ENCODE measurements at places on chromosomes 4 and X. TPM values are rescaled to one million over a fixed set of nuclear protein-coding genes. Genes with fewer than 3 reads are reported as not detected.

Gene EPHA5
- not detected for total RNA-seq

Gene UGT2B15
- total RNA-seq, result not detected

DNA sequence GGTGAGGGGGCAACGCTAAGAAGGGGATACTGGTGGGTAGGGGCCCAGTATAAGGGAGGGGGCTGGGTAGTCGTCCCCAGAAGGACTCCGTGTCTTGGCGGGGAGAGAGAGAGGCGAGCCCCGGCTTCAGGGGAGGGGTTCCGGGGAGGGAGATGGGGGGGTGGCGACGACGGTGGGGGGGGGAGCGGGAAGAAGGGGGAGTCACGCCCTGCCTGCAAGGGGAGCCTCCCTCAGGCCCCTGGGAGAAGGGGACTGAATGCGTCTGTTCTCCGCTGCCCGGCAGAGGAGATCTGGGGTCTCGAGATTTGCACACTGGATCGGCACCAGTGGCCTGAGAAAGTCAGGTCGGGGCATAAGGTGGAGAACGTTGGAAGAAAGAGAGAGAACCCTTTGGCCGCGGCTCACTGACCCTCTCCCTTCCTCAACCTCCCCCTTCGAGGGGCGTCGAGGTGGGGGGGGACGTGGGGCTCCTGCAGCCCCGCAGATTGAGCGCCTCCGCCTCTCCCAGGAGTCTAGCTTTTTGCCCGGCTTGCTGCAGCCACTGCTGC is 609 bp upstream of the BCORL1 start:
- H3K4me1 ChIP-seq, result peaks cover 11% of the 10 kb centered on the region
- DNase-seq, result no peak
- H3K27me3 ChIP-seq, result no peaks in the 10 kb centered on the region
- no peak overlapping the region for H3K4me3 ChIP-seq

DNA sequence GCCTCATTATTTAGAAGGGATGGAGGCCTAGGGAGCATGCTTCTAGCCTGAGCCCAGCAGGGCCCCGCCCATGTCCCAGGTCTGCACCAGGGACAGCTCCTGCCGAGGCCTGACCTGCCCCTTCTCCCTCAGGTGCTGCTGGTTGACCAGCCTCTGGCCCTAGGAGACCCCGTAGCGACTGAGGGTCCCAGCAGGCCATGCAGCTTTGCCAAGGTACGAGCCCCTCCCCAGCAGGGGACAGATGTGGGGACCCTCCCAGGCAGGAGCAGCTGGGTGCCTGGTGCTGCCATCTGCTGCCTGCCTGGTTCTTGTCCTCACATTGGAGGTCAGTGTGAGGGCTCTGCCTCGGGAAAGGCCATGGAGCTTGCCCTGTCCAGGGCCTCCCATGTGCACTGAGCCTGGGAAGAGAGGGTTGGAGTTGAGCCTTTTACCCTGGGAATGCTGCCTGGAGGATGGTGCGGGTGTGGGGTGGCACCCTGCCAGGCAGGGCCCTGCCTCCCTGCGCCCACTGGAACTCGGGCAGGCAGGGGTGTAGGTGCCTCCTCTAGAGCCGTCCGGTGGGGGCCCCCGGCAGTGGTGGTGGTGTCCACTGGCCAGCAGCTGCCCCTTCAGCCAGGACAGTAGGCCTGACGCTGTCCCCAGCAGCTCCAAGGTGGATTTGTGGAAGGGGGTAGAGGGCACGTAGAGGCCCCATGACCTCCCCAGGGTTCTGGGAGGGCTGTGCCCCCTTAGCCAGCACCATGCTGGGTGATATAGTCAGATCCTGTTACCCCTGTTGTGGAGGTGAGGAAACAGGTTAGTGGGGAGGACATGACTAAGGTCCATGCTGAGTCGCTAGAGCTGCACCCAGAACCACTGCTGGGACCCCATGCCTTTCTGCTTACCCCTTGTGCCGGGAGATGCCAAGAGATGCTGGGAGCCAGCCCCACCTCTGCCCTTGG is 2.2 kb upstream of the MSANTD1 start:
- no peak overlapping the region for H3K4me3 ChIP-seq
- H3K4me1 ChIP-seq, result peaks cover 11% of the 10 kb centered on the region
- H3K27ac ChIP-seq, result no peak overlapping the region
- no peak for DNase-seq
- no peaks in the 10 kb centered on the region for H3K36me3 ChIP-seq

GRCh38 chr4:185396724-185397385 is at the start of gene ANKRD37:
TSS of gene ANKRD37 (plus strand) at chr4:185396841. CDS start at chr4:185396924, 83 bp downstream.
- DNase-seq, result no peak
- H3K4me1 ChIP-seq, result peaks cover 37% of the 10 kb centered on the region
- peaks cover 11% of the 10 kb centered on the region for H3K36me3 ChIP-seq
- H3K27ac ChIP-seq, result peak within 1 kb of the TSS; percentile 97
- no peaks in the 10 kb centered on the region for H3K27me3 ChIP-seq
- peak within 1 kb of the TSS; percentile 95 for H3K4me3 ChIP-seq

- peaks cover 8% of the 10 kb centered on the region for H3K4me1 ChIP-seq
- H3K36me3 ChIP-seq, result no peaks in the 10 kb centered on the region
- no peak overlapping the region for H3K4me3 ChIP-seq
- DNase-seq, result no peak
- no peak overlapping the region for H3K27ac ChIP-seq
These were observed 82.2 kb downstream of the SUPT20HL2 start for GRCh38 chrX:24231641-24232179.

- no peak for DNase-seq
- no peaks in the 10 kb centered on the region for H3K36me3 ChIP-seq
- peaks cover 8% of the 10 kb centered on the region for H3K27me3 ChIP-seq
- no peak overlapping the region for H3K27ac ChIP-seq
- no peaks in the 10 kb centered on the region for H3K4me1 ChIP-seq
These were observed 3.3 kb downstream of the PLS3 start for GRCh38 chrX:115564243-115564642.

DNA sequence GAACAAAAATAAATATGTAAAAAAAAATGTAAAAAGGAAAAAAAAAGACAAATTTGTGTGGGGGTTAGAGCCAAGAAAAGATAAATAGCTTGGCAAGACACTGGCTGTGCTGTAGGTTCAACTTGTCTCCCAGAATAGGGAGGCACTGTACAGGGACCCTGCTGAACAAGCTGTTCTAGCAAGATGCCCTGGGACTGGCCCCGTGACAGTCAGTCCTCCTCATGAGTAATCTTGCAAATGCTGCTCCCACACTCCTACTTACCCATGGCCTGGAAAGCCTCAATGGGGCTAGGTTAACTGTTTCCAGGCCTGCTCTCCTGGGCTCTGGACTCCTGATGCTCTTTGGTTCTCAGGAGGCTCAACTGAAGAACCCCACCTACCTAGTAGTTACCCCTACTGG is 106.8 kb downstream of the ATG4A start:
- H3K36me3 ChIP-seq, result no peaks in the 10 kb centered on the region
- no peak overlapping the region for H3K27ac ChIP-seq
- DNase-seq, result no peak
- no peak overlapping the region for H3K4me3 ChIP-seq
- no peaks in the 10 kb centered on the region for H3K4me1 ChIP-seq

DNA sequence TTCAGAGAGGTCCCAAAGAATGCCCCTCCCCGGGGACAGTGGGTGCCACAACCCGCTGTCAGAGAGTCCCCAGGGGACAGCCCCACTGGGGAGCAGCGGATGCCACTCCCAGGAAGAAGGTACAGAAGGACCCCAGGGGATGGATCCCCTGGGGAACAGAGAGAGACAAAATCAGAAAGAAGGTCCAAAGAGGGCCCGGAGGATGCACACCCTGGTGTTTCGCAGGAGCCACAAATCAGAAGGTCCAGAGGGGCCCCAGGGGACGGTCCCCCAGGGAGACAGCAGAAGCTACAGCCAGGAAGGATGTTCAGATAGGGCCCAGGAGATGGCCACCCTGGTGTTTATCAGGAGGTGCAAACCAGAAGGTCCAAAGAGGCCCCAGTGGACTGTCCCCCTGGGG is 1.4 kb downstream of the TEX13D start:
- H3K4me3 ChIP-seq, result no peak overlapping the region
- no peak overlapping the region for H3K27ac ChIP-seq
- H3K27me3 ChIP-seq, result no peaks in the 10 kb centered on the region
- no peak for DNase-seq

DNA sequence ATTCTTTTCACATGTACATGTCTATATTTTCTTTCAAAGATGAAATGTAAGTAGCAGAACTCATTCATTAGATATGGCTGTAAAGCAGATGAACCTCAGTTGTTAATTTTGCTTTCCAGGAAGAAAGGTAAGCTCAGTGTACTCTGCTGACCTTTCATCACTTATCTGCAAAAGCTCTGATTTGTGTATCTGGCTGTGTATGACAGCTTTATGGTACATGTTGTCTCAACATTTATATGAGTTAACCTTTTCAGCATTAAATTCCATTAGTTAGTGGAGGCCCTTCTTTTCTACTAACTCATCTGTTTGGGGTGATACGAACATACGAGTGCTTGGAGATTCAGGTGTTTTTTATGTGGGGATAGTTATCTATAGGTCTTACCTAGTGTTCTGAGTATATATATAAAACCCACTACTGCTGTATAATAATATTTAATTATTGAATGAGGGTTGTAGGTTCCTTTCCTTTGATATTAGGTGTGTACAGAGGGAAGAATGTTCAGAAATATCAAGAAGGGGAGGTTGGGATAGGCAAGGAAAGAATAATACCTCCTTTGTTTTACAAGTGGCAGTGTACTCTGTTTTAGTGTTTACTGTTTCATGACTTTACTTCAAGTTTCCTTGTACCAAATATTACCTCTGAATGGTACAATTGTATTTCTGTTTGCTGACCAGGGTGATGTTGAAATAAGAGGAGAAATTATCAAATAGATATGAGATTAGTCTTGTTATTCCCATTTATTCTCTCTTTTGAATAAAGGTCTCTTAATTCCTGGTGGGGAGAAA is 395.5 kb downstream of the ARHGAP24 start:
- no peak for DNase-seq
- H3K4me1 ChIP-seq, result no peaks in the 10 kb centered on the region
- H3K27me3 ChIP-seq, result no peaks in the 10 kb centered on the region

GRCh38 chr4:182068920-182069319 is 174.3 kb upstream of the TENM3 start:
- no peak overlapping the region for H3K27ac ChIP-seq
- no peaks in the 10 kb centered on the region for H3K36me3 ChIP-seq
- DNase-seq, result no peak
- no peaks in the 10 kb centered on the region for H3K4me1 ChIP-seq

DNA sequence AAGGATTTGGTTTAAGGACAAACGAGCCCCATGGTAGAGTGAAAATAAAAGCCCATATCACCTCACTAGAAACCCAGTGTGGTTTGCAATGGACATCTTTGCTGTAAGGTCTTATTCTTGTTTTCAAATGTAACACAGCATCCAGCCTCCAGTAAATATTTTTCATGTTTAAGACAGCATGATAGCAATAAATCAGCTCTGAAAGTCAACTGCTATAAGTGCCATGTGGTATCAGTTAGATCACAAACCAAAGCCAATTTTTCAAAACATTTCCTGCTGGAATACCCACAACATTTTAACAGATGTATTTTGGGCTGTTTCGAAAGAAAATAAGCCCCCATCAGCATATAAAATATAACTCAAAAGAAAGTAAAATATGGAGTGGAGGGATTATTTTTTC is 24.0 kb upstream of the SCML1 start:
- no peak for DNase-seq
- no peaks in the 10 kb centered on the region for H3K27me3 ChIP-seq
- H3K4me3 ChIP-seq, result no peak overlapping the region

DNA sequence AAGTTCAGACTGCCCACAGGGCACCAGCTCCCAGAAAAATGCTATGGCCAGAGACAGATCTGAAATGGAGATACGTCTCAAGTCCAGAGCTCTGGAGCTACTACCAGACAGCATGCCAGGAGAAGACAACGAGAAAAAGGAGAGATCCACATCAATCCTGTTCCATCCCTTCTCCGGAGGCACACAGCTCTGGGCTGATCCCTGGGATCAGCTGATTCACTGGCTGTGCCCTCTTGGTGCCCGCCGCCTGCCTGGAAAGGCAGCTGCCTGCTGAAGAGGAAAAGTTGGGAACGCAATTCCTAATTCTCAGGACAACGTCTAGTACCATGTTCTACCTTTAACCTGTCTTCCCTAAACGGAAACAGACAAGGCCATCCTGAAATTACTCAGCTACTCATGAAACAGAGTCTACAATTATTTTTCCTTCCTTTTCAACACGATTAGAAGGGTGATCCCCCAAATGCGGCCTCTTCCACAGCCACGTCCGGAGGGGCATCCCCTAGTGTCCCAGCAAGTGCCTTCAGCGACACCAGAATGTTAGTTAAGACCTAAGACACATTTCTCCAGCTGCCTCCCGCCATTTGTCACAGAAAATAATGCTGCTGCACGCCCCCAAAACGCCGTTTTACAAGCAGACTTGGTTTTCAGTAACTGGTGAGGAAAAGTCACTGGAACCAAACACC is 2.4 kb downstream of the ZFYVE28 start:
- peak overlapping the region; percentile 67 for H3K27ac ChIP-seq
- peaks cover 61% of the 10 kb centered on the region for H3K4me1 ChIP-seq

DNA sequence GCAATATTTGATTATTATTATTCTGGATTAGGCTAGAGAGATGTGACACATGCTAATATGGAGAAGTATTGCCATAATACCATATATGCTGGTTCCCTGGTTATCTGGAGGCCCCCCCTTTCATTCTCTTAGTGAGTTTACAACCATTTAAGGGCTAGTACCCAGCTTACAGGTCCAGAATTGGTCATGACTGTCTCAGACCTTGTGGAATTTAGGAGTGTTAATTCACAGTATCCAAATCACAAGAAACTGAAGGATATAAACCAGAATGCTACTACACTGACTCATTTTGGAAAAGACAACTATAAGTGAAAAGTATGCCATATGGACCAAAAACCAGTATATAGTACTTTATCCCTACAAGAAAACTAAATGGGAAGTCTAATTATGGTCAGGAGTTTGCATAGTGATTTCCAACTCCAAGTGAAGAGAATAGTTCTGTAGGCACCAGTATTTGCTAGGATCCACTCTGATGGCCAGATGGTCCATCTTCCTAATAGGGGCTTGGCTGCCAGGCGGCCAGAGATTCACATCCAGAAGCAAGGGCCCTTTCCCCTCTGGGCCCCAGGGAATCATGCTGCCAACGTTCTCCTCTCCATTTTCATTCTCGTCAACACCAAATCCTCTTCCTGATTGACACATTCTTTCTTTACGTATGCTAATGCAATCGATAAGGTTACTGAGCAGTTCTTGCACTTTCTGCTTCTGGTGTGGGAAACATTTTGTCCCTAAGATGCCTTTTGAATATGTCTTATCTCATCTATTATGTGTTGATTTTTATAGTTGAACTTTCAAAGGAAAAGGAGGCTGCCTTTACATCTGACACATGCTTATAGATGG is 123.6 kb downstream of the SHROOM3 start:
- H3K27me3 ChIP-seq, result peaks cover 8% of the 10 kb centered on the region
- H3K36me3 ChIP-seq, result no peaks in the 10 kb centered on the region
- peaks cover 2% of the 10 kb centered on the region for H3K4me1 ChIP-seq
- no peak overlapping the region for H3K4me3 ChIP-seq
